ENCODE measurements at places on chromosomes 4 and X.

DNA sequence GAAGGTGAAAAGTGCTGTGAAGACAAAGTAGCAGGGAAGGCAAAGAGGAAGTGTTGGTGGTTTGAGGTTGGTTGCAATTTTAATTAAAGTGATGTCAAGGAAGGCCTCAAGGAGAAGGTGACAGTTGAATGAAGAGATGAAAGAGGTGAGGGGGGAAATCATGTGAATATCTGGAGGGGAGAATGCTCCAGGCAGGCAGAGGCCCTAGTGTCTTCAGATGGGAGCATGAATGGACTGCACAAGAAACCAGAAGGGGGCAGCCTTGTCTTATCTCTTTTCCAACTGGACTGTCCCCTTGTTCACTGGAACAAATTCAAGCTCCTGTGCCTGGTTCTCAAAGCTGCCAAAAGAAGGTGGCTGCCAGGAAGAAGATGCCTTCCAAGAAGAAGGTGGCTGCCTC is 68.4 kb downstream of the MAOB start:
- DNase-seq = no peak

GRCh38 chr4:5552451-5552850 is 155.9 kb downstream of the EVC2 start:
- DNase-seq = no peak

- no peak for DNase-seq
These were observed 31.3 kb downstream of the IL13RA2 start for GRCh38 chrX:114985967-114986592.

DNA sequence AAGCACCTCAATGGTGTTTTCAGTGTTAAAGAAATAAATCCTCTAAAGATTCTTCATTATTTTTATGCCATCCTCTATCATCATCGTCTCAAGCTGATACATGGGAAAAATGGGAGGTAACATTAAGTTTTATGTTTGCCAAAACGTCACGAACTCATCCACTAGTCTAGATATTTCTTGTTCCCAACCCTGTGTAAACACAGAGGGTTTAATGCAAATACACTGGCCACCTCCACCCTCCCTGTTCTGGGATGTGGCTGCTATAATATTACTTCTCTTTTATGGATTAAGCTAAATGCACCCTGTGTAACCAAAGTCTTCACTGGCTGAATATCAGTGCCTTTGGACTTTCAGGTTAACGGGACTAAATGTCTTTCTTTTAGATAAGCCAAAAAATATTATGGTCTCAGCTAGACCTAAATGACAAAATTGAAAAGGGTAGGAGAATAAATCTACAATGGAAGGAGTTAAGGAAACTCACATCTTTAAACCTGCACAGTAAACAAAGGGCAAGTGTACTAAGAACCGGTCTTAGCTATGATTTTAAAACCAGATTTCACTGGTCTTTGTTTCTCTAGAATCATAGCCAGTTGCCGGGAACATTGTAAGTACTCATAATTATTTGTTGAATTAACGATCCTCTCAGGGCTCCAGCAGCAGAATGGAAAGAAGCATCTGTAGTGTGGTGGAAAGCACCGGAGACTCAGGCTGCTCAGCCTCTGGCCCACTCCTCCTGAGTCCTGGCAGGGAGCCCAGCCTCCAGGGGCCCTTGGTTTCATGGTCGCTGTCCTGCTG is 103.5 kb upstream of the NOCT start:
- DNase-seq = no peak

DNA sequence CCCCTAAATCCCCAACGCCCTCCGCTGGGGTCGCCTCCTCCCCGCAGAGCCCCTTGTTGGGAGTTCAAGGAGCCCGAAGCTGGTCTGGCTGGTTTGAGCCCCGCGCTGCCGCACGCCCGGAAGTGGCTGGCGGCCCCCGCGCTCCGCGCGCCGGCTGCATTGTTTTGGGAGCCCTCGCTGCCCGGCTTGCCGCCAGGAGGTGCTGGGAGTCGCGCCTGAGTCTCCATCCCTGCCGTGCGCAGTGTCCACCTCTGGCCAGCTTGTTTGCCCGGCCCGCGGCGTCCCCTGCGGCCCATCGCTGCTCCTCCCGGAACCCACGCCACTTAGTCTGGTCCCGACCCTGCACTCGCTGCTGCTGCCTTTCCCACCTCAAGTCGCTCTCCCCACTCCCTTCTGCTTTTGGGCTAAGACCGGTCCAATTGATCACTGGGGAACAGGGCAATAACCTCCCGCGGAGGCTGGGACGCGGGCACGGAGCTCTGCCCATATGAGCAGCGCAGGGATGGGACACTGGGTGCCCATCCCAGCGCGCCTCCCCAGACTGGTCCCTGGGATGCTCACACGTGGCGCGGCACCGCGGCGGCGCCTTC is 2.2 kb upstream of the SFRP2 start:
- no peak for DNase-seq

DNA sequence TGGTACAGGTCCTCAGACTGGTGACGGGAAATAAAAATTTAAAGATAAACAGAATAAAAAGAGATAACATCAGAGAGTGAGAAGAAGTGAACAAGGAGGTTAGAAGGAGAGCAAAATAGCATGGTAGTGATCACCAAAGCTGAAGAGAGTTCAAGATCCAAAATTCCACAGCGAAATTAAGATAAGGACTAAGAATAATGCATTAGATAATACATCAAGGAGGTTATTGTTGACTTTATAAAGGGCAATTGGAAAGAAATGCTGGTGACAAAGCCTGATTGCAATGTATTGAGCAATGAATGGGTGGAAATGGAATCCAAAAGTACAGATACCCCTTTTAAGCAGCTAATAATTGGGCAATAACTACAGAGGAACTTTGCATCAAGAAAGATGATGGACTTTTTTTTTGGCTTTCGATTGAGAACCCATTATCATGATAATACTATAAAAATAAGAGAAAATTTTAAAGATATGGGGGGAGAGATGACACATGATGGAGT is 101.6 kb upstream of the MAP9 start:
- no peak for DNase-seq

DNA sequence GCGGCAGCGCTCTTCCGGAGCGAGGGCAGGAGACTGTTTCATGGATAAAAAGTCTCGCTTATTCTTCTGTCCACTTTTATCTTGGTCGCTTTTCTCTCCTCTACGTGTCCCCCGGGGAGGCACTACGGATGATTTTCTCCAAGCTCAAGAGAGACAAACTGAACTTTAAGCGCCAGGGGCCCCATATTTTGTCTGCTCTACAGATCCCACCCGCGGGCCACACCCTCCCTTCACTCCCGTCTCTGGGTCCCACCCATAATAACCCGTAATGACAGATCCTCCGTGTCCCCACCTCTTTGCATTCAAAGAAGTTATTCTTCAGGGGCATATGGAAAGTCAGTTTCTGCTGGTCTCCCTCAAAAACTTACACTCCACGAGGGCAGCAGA is at the start of gene CORIN:
CORIN (minus strand) TSS at position 160 of the 387 bp plus-strand sequence; CDS start at position 42, 118 bp downstream.
- no peak for DNase-seq

- no peak for DNase-seq
These were observed 413.6 kb downstream of the AFF2 start for GRCh38 chrX:148913971-148914370.

GRCh38 chr4:2696423-2696822 is 59.7 kb downstream of the TNIP2 start:
- DNase-seq = no peak

- no peak for DNase-seq
These were observed 441.9 kb downstream of the SPRY1 start for GRCh38 chr4:123838474-123838873.

- DNase-seq = no peak
These were observed 112.9 kb downstream of the KCNIP4 start for GRCh38 chr4:21835712-21836111.

- DNase-seq = no peak
These were observed 46.2 kb upstream of the FAM9A start for GRCh38 chrX:8847360-8847759.

GRCh38 chrX:69172937-69173336 is 7.7 kb upstream of the PJA1 start:
- DNase-seq = no peak

GRCh38 chr4:16443504-16444088 is 217.3 kb upstream of the TAPT1 start:
- DNase-seq = no peak

- DNase-seq = no peak
These were observed 38.7 kb upstream of the GYPA start for GRCh38 chr4:144179152-144179739.

DNA sequence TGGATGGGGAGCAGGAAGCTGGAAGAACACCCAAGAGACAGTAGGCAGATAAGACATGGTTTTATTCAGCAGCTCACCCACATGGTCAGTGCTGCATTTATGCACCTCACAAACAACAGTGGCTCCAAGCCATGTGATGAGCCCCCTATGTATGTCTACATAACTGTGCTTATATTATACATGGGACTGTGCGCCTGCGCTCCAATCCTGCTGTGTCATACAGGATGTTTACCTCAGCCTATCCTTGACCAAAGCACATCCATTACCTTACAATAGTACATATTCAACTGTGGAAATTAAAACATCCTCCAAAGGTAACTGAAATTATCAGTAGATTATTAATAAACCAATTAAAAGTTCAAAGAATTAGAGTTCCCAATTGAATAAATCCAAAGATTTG is 44.1 kb upstream of the SGMS2 start:
- DNase-seq = no peak

DNA sequence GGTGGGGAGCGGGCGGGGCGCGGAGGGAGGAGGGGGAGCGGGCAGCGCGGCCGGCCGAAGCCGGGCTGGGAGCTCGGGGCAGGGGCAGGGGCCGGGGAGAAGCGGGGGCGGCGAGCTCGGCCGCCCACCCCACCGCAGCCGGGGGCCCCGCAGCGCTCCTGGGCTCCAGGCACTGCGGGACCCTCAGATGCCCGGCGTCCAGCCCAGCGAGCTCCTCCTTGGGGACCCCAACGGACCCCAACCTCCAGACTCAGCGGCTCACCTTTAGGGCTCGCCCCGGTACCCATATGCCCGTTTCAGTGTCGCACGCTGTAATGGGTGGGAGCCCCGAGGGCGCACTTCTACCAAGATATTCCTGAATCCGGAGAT is 357 bp upstream of the ADGRG2 start:
- no peak for DNase-seq

All from activated gamma-delta T cell (primary cell).